ENCODE measurements at places on chromosomes 13 and 19.

DNA sequence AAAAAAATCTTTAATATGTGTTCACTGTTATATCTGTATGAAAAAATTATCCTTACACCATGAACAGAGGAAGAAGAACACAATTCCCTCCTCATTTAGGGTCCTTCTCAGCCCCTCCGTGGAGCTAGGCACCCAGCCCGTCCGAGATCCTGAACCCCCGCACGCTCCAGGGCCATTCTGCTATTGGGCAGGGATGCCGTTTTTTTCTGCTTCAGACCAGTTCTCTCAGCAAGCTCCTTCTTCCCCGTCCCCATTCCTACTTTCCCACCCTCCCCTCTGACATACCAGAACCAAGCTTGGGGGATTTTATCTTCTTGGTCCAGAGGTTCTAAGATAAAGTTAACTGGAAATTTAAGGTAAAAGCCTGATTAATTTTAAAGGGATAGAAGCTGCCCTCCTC is 36.2 kb downstream of the ATP12A start:
- no peak for DNase-seq

DNA sequence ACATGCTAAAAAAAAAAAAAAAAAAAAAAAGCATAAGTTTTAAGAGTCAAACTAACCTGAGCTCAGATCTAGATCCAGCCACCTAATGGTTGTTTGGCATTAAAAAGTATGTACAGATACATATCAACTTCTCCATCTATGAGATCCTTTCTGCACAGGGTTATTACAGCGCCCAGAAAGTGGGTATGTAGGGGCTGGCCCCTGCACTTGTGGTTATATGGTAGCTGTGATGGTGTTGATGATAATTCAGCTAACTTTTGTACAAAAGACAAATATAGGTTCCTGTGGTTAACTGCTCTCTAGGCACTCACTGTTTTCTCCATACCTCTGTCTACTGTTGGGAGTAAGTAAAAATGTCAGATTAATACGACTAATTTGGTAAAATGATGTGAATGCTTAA is 81.7 kb downstream of the TNFRSF19 start:
- peak; percentile 15 for DNase-seq

DNA sequence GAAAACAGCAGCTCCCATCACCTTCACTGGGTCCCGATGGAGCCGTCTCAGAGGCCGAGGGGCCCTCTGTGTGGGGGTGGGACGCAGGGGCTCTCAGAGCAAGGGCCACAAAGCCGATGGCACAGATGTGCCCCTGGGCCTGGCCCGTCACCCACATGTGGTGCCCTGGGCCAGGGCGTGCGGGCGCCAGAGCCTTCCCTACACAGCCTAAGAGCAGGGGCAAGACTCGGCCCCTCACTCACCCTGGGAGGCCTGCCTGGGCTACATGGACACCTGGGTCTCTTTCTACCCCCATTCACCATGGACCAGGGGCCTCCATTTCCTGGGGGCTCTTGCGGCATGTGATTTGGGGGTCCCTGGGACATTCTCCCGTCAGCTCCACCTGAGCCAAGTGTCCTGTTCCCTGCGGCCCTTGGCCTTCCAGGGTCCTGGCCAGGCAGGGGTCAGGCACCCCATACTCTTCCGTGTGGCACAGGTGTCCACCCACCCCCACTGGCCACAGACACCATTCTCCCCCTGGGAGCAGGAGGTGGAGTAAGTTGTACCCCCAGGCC is 10.0 kb downstream of the COMP start:
- DNase-seq: no peak

GRCh38 chr19:4539693-4540581 is at the start of gene LRG1:
TSS of gene LRG1 (minus strand) at chr19:4540036. CDS start at chr19:4540013, 23 bp downstream.
- peak; percentile 9 for DNase-seq

DNA sequence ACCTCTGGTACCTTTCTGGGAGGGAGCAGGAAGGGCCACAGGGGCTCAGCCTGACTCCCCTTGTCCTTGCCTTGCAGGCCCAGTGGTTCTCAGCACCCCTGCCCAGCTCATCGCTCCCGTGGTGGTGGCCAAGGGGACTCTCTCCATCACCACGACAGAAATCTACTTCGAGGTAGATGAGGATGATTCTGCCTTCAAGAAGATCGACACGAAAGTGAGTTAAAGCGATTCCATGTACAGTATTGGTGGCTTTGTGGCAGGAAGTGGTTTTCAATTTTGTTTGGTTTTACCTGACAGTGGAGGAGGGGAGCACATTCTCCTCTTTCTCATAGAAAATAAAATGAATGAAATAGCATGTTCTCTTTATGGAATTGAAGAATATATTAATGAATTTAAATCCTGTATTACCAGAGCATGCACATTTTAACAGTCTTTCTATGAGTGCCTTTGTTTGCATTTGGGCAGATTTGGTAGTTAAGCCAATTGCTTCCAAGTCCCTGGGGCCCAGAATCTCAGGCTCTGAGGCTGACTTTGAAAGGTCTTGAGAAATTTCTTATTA is 4.1 kb downstream of the MAB21L1 start:
- no peak for DNase-seq

DNA sequence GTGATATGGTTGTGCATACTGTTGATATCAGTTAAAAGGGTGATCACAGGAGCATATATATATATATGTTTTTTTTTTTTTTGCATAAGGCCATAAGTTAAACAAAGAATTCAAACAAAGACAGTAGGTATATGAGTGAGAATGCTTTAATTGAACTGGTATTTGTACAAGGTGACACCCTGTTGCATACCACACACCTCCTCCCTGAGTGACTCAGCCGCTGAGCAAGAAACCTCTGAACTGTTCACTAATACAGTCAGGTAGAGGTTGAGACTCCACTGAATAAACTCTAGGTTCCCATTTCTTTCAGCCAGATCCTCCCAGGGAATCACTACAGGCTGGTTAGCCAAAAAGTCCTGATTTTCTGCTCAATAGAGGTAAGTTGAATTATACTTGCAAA is at the start of gene SCEL:
TSS of gene SCEL (plus strand) at position 259 of the 400 bp plus-strand sequence. CDS start 20,170 bp downstream, outside the sequence.
- no peak for DNase-seq

- no peak for DNase-seq
Measured at GRCh38 chr13:63942372-63942771, 2526.7 kb upstream of the PCDH20 start.

DNA sequence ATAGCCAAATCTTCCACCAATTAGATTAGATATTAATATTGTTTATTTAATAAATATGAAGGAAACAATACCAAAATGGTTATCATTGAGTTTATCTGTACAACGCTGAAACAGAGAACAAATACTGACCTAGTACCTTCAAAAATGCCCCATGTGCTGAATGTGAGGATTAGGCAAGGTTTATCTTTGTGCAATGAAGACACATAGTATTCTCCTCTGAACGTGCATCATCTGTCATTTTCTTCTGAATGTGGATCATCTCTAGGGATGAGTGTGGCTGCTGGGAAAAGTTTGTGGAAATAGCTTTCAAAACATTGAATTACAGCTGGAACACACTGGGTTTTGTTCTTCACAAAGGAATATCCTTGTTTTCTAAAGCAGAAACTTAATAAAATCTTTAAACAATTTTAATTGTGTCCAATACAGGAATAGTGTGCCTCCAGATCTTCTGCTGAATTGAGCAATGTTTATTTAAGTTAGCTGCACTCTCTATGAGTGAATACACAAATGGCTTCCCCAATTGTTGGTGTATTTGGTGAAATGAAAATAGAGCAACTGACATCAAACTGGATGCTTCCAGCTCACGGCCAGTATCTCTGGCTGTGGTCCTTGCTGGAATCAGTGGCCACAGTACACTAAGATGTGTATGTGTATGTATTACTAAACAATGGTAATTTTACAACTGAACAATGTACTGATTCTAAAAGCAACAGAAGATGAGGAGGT is 6.7 kb downstream of the COL4A1 start:
- DNase-seq: no peak

DNA sequence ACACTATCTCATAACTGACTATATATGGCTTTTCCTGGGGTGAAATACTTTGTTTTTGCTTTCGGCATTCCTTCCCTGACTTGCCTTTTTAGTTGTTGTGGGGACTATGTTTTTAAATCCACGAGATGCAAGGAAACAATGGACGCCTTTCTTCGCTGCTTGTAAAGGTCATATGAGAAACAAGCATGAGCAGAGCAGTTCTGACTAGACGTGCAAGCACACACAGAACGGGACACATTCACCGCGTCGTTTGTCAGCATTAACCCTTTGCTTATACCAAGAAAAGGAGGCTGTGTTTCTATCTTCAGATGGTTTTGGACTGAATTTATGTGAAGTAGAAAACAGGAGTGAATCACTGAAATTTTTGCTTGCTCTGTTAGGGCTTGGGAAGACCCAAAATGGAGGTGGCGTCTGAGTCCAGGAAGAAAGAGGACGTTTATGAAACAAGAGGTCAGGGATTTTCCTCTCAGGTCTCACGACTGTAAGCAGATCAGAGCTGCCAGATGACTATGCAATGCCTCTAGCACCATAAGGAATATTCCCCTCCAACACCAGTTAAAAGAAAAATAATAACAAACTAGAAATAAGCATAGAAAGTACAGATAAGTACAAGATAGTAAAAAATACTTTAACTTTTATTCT is 358.9 kb downstream of the DLEU7 start:
- no peak for DNase-seq

GRCh38 chr19:18464646-18465045 is 26.7 kb upstream of the ISYNA1 start:
- no peak for DNase-seq

DNA sequence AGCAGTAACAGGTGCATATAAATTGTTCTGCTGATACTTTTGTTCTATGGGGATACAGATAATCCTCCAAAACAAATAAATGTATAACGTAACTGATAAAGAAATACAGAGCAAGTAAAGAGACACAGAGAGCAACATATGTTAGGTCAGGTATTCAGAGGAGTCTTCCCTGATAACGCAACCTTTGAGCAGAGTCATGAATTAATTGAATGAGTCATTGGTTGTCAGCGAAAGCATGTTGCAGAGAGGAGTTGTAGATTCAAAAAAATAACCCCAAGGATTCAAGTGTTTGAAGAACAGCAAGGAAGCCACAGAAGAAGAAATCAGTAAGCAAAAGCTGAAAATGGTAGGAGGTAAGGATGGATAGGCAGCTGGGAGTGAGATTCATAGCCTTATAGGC is 245.2 kb downstream of the TBC1D4 start:
- no peak for DNase-seq

DNA sequence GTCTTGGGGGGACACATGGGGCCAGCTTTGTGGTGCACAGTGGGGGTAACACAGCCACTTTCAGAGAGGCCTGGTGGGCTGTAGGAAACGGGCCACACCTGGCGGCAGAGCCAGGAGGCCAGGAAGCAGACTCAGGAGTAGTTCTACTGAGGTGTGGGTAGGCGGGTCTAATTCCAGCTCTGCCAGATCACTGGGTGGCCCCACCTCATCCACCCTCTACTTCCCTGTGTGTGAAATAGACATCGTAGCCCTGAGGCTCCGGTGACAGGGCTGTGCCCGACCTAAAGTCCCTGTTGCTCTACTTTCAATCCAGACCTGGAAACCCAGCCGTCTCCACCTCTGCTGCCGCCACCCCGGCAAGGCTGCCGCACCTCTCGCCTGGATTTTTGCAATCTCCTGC is 4.0 kb downstream of the NKPD1 start:
- DNase-seq: no peak

GRCh38 chr19:44072543-44073401 is 813 bp downstream of the ZNF284 start:
- DNase-seq: no peak

DNA sequence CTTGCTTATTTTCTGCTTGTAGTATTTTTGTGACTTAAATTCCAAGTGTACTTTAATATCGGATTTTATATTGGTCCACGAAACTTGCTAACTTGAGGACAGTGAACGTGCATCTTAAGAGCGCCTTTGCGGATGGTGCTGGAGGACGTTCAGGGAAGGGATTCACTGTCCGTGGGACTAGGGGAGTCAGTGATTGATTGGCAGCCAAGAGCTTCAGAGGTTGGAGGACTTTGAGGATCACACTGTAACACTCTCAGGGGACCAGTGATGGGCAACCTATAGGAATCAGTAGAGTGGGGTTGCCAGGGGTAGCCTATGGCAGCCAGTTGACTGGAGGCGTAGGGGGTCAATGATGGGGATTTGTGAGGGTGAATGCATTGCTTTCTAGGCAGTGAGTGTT is 516 bp downstream of the ZNF175 start:
- DNase-seq: no peak

GRCh38 chr19:31314156-31314555 is 35.1 kb downstream of the TSHZ3 start:
- no peak for DNase-seq

DNA sequence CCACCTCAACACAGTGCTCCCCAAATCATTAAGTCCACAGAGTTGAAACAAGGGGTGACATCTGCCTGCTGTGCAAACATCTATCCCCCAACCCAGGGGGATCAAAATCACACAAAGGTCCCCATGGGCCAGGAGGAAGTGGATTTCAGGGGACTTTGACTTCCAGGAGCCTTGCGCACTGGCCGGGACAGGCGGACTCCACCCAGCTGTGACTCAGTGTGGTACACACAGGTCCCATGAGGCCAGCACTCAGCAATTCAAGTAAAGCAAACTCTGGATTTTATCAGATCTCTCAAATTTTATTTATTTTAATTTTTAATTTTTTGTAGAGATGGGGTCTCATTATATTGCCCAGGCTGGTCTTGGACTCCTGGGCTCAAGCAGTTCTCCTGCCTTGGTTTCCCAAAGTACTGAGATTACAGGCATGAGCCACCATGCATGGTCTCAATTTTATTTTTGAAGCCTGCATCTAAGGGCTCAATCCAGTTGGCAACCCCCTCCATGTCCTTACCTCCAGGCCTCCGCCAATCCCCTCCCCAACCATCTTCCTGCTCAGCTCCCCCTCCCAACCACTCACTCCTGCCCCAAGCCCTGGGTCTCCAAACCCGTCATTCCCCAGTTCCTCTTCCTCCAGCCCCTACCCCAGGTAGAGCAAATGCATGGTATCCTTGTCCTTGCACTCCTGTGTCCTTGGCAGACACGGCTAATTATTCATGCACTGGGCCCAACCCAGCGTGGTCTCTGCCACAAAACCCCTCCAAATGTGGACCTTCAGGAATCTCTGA is 18.2 kb downstream of the ARHGAP33 start:
- no peak for DNase-seq

GRCh38 chr13:77113496-77113895 is 86.5 kb upstream of the FBXL3 start:
- no peak for DNase-seq

- DNase-seq: peak; percentile 66
Measured at GRCh38 chr19:3760871-3761361, 576 bp downstream of the APBA3 start.

- DNase-seq: no peak
Measured at GRCh38 chr19:42595550-42596172, 937 bp upstream of the CEACAM8 start.
